ENCODE measurements at places on chromosomes 7 and 10.

GRCh38 chr10:79283616-79284015 is 63.7 kb upstream of the PPIF start:
- DNase-seq = no peak

GRCh38 chr10:80289451-80290287 is at the start of gene MAT1A:
Gene MAT1A, minus strand, starts transcription at chr10:80289658. Its CDS starts 235 bp downstream, at chr10:80289423.
- DNase-seq = no peak

DNA sequence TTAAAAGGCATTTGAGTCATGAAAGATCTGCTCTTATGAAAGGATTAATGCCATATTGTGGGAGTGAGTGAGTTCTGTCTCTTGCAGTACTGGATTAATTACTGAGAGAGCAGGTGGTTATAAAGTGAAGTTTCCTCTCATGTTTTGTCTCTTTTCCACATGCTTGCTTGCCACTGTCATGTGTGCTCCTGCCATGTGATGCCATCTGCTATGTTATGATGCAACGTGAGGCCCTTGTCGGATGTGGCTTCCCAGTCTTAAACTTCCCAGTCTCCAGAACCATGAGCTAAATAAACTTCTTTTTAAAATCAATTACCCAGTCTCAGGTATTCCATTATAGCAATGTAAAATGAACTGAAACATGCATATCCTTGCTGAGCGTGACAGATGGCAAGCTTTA is 22.7 kb upstream of the TCTN3 start:
- DNase-seq = no peak

- no peak for DNase-seq
These were observed 110.1 kb upstream of the INSYN2A start for GRCh38 chr10:127306479-127306878.
